ENCODE measurements at places on chromosomes 13 and 19.
A peak's percentile ranks its signal among the peaks of the same experiment; 100 is the strongest.

DNA sequence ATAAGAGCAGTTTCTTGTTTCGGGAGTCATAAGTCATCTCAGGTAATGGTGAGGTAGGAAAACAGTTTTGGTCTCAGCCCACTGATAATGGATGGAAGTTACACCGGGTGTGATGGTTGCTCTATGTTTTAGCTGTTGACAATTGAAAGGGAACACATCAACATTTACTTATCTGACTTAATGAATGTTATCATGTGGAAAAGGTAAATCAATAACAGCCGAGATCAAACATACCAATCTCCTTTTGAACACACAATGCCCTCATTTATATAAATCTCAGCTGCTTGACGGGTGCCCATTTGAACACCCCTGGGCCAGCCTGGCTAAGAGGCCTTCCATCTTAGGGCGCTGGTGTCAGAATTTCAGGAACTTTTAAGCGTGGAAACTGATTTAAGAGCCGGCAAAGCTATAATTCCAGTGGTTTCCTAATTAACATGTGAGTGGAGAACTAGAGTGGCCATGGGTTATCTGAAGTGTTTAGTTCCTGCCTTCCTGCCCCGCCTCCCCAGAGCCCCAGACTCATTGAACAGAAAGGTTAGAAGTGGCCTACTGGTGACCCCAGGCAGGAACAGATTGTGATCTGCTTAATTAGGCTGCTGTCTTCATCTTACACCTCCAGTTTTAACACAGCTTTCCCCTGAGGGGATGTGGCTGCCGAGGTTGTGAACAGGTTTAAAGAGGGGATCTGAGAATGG is 572.7 kb downstream of the FGF9 start:
- no peak for DNase-seq

GRCh38 chr19:41159881-41160280 is 33.1 kb upstream of the CYP2S1 start:
- DNase-seq: no peak

GRCh38 chr19:10155839-10156238 is 36.1 kb upstream of the EIF3G start:
- DNase-seq: no peak

- no peak for DNase-seq
Observed at GRCh38 chr13:77817521-77817920, 101.1 kb downstream of the EDNRB start.

- DNase-seq: peak; percentile 55
Observed at GRCh38 chr19:2613507-2614295, 88.8 kb downstream of the GNG7 start.

DNA sequence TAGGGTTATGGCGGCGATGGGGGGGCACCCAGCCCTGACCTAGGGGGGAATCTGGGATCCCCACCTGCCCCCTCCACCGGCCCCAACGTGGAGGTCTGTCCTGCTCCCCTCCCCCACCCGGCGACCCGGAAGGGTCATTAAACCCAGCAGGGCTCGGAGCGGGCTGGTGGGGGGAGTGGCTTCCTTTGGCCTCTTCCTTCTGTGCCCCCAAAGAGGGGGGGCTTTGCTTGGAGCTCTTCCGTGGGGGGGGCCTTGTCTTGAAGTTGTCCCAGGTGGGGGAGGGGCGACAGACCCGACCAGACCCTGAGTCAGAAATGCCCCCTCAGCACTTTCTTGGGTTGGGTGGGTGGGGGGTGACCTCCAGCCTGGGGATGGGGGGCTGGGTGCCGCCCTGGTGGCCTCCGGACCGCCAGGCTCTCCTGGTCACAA is 1.5 kb downstream of the ARID3A start:
- no peak for DNase-seq

- DNase-seq: no peak
Observed at GRCh38 chr19:55386493-55386971, 800 bp downstream of the RPL28 start.

GRCh38 chr13:46778095-46778494 is 18.9 kb downstream of the ESD start:
- no peak for DNase-seq

GRCh38 chr13:46542833-46543232 is 10.1 kb upstream of the LRCH1 start:
- no peak for DNase-seq

DNA sequence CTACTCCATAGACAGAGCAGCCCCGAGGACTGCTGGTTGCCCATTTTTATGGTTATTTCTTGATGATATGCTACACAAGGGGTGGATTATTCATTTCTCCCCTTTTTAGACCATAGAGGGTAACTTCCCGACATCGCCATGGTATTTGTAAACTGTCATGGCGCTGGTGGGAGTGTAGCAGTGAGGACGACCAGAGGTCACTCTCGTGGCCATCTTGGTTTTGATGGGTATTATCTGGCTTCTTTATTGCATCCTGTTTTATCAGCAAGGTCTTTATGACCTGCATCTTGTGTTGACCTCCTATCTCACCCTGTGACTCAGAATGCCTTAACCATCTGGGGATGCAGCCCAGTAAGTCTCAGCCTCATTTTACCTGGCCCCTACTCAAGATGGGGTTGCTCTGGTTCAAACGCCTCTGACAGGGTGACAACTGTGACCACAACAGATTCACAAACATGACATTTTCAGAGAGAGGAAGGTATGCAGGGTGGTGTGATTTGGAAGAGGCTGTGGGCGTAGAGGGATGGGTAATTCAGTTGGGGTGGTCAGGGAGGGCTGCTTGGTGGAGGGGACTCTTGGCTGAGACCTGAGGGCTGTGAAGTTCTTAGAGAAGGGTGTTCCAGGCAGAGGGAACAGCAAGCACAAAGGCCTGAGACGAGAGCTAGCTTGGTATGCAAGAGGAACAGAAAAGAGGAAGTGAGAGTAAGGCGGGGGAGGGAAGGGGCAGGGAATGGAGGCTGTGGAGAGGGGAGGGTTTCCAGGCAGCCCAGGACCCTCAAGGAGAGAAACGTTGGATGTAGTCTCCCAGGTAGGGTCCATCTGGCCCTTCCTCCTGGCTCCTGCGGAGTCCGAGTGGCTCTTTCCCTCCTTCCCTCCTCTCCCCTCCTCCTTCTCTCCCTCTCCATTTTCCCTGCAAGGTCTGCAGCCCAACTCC is 23.5 kb downstream of the FAM187B start:
- no peak for DNase-seq

DNA sequence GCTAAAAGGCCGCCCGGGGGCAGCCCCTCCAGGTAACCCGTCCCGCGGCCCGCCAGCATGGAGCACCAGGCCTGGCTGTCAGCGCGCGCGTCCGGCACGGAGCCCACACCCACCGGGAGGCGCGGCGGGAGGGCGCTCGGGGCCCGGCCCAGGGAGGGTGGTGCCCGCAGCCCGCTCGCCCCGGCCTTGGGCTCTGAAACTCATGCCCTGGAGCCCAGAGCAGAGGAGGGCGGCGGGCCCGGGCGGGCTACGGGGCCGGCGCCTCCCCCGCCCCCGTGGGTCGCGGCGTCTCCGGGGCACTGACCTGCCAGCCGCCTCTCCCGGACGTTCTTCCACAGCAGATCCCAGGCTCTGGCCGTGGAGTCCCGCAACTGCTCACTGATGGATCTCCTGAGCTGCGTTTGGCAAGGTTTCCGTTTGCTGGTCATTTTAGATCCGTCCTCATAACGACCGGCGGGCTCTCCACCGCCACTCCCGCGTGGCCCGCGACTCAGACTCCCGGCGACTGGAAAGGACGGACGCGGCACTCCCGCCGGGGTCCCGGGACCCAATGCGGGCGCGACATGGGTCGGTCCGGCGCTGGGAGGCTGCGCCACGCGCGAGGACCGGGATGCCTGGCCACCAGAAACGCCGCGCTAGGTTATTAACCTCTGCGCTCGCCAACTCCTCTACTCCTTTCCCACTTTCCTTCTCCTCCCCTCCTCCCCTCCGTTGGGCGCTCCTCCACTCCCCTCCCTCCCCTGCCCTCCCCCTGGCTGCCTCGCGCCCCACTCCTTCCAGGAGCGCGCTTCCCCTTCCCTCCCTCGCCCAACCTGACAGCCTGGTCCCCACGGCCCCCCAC is 64.7 kb upstream of the STARD13 start:
- DNase-seq: no peak

DNA sequence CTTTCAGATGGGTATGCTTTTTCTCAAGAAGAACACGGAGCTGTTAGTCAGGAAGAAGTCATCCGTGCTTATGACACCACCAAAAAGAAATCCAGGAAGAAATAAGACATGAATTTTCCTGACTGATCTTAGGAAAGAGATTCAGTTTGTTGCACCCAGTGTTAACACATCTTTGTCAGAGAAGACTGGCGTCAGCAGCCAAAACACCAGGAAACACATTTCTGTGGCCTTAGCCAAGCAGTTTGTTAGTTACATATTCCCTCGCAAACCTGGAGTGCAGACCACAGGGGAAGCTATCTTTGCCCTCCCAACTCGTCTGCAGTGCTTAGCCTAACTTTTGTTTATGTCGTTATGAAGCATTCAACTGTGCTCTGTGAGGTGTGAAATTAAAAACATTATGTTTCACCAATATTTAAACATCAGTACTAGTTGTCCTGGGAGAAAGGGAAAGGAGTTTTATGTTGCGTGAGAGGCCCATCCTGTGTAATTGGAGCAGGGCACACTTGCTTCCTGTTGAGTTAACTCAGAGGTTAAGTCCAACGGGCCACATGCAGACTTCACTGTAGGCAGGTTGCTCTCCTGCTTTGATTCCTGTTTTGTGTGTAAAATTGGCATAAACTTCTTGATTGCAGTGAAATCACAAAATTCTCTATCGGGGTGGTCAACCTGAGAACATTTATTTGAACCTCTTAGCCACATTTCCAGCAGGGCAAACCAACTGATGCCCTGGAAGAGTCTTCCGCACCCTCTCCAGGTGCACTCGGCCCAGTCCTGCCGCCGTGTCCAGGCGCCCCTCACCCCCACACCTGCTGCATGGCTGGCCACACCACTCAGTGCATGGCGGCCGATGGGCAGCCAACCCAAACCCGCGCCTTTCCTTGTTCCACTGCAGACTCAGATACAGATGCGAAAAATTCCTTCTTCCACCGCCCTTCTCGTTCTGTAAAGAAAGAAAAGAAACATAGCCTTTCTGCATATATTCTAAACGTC is 31.6 kb downstream of the SHISA2 start:
- no peak for DNase-seq

- DNase-seq: no peak
Observed at GRCh38 chr13:96473526-96474180, 383.7 kb downstream of the HS6ST3 start.

- no peak for DNase-seq
Observed at GRCh38 chr13:74560325-74560724, 426.1 kb upstream of the KLF12 start.

DNA sequence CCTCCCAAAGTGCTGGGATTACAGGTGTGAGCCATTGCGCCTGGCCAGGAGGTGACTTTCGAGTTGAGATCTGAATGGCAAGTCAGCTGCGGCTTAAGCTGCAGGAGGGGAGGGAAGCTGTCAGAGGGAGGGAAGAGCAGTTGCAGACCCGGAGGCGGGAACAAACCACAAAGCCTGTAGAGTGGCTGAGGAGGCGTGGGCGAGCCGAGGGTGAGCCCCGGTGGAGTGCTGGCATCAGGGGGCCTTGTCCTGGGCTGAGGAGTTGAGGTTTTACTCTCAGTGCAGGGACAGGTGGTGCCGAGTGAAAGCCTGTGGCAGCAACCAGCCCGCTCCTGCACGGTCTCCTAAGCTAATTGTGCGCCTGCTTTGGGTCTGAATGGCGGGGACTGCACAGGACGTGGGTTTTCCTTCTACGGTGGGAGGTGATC is 24.2 kb downstream of the PPP1R37 start:
- no peak for DNase-seq

DNA sequence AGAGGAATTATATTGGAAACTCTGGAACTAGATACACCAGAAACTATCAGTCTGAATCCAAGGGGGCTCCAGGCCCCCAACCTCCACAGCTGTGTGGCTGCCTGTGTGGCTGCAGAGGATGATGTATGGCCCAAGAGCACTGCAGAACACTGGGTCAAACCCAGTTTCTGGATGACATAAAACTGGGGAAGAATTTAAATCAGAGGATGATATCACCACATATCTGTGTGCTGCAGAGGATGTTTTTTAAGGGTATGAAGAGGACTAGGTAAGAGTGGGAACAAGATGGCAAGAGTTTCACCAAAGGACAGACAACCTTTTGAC is 226.4 kb downstream of the SUCLA2 start:
- DNase-seq: no peak

DNA sequence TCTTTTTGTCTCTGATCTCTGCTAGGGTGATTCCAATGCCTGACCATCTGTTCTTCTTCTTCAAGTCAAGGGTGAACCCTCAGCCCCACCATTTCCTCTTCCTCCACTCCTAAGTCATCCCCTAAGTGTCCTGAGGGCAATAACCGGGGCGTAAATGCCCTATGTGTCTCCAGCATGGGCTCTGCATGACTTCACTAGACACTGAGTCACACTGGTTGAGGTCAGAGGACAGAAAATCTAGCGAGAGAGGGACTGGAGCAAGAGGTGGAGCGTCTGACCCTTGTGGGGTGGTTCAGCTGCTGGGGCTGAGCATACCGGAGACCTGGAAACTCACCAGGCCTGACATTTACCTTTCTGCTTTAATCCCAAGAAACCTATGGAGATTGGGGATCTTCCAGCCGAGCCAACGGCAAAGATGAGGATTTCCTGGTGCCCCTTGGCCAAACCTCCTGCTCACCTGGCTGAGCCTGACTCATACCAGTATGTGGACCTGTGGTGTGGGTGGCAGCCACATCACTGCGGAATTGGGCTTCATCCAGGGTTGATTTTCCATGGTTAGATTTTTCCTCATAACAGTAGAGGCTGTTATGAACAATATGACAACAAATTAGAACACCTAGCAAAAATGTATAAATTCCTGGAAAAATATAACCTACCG is 26.9 kb downstream of the SCGB2B2 start:
- DNase-seq: no peak

GRCh38 chr13:95251641-95252040 is 49.6 kb downstream of the ABCC4 start:
- no peak for DNase-seq

DNA sequence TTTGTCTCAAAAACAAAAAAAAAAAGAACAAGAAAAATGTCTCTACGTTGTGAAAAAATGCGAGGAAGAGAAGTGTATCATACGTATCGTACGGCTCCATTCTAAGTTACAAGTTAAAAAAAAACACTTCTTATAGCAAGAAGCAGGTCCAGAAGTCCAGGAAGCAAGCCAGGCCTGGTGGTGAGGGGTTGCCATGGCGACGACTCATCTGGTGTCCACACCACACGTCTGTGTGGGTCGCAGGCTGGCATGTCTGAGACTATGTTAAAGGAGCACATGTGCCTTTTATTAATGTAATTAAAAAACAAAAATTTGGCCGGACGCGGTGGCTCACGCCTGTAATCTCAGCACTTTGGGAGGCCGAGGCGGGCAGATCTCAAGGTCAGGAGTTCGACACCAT is 5.9 kb downstream of the MED16 start:
- DNase-seq: no peak

DNA sequence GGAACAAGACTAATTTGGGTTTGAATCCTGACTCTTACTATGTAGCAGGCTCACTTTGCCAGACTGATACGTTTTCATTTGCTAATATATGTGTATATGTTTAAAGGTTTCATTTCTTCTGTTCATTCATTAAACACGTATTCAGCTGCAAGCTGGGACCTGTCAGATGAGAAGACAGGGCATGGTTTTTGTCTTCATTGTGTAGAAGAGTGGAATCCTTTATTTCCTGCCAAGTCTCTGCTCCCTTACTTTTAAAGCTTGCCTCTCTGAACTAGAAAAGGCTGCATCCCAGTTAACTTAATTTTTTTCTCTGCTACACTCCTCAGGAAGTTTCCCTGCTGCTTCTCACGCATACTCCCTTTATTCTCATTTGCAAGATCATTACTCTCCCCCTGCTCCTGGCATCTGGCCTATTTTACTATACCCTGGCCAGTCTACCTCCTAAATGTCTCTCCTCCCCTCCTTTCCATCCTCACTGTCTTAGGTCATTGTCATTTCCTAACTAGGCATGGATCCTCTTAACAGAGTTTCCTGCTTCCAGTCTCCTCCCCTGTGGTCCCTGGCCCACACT is 141.0 kb upstream of the TMTC4 start:
- DNase-seq: no peak

- DNase-seq: no peak
Observed at GRCh38 chr13:106472621-106473020, 62.8 kb downstream of the EFNB2 start.
